ENCODE measurements at places on chromosomes 11 and 22. TPM values are rescaled to one million over a fixed set of nuclear protein-coding genes. Genes with fewer than 3 reads are reported as not detected.

The MED19 gene
- 15.6 TPM for total RNA-seq

DNA sequence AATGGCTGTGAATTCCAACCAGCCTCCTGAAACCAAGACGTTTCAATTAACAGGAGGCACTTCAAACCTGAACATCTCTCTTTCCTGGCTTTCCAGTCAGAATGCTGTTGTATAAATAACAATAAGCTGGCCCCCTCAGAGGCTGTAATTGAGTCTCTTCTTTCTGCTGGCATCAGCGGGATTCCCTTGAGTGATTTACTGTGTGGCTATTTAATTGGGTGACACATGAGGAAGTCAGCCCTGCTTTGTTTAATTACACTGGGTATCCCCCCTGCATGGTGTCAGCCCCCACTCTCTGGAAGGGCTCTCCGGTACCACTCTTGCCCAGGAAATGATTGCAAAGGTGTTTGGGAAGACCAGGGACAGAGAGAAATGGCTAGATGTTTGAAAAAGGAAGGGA lies 101.6 kb downstream of the NTM start:
- no peak for DNase-seq

- DNase-seq, result no peak
These were observed 97.4 kb upstream of the POU2AF2 start for GRCh38 chr11:111148121-111148520.

- DNase-seq, result no peak
These were observed 74.9 kb upstream of the KCNA4 start for GRCh38 chr11:30091737-30092136.

Measured in mucosa of gallbladder (tissue), 1 donor.